ENCODE measurements at places on chromosomes 16 and 17. TPM values are rescaled to one million over a fixed set of nuclear protein-coding genes. Genes with fewer than 3 reads are reported as not detected.
A peak's percentile ranks its signal among the peaks of the same experiment; 100 is the strongest.

DNA sequence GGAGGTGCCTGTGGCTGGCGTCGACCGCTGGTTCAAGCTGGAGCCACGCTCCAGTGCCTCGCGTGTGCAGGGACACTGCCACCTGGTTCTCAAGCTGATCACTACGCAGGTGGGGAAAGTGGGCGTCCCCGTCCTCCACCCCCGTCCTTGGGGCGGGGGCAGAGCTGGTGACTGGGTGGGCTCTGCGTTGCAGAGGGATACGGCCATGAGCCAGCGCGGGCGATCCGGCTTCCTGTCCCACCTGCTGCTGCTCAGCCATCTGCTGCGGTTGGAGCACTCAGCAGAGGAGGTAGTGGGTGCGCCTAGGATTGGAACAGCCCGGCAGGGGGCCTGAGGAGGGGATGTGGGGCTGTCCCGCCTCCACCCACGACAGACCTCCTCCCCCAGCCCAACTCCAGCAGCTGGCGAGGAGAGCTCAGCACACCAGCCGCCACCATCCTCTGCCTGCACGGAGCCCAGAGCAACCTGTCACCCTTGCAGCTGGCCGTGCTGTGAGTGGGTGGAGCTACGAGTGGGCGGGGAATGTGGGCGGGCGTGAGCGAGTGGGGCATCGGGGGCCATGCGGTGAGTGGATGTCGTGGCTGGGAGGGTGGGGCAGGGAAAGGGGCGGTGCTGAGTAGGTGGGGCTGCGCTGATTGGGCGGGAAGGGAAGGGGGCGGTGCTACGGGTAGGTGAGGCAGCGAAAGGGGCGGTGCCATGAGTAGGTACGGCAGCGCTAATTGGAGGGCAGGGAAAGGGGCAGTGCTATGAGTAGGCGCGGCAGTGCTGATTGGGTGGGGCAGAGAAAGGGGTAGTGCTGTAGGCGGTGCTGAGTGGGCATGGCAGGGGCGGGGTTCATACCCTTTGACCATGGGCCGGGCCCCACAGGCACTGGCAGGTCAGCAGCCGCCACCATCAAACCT, 8.9 kb downstream of the TSR3 start:
- peak; percentile 93 for DNase-seq

GRCh38 chr17:58703137-58703915, 10.9 kb downstream of the RAD51C start:
- DNase-seq = no peak

GRCh38 chr17:61732169-61732568, 131.2 kb downstream of the BRIP1 start:
- DNase-seq = no peak

APOBR gene
- 12.5 TPM for total RNA-seq

DNA sequence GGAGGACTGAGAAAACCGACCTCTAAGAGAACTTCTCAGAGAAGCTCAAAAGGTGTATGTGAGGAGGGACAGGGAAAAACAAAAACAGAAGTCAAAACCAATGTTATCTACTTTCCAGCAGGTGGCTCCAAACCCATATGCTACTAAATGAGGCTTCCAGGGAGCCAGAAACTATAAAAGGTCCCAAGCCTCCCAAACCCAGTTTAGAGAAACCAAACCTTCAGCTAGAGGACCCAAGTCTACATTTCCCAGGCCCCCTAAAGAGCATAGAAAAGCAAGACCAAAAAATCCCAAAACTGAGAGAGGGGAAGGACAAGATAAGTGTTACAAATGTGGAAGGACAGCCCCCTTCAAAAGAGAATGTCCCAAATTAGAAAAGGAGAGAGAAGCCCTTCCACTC, 3.7 kb downstream of the HPR start:
- DNase-seq = no peak

Data from natural killer cell treated with Interleukin-12 subunit alpha and Interleukin-12 subunit beta and Interleukin-15 and Interleukin-18, amount 100 ng/mL, for 72 hours (primary cell).